Right renal pelvis (tissue), 4 donors: ENCODE measurements at places on chromosomes 11 and 22. TPM values are rescaled to one million over a fixed set of nuclear protein-coding genes. Genes with fewer than 3 reads are reported as not detected.

DNA sequence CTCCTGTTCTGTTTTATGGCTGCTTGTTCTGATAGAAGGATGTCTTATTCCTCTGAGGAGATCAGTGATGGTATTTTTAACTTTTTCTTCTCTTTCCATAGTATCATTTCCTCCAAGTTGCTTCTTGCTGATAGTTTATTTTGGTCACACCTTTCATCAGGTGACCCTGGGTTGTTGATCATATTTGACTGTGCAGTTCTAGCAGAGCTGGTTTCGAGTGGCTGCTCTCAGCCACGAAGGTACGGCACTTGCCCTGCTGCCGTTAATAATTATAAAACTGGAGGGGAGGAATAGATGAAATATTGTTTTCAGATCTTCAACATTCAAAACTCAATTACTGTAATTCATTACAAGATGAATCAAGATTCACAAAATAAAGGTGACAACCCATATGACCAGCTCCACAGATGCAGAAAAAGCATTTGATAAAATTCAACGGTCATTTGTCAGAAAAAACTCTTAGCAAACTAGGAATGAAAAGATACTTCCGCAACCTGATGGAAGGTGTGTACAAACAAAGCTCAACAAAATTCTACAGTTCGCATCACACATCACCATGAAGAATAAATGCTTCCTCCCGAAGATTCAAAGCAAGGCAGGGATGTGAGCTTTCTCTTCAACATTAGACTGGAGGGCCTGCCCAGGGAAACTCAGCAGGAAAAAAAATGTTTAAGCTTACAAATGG is 59.2 kb upstream of the RTL6 start:
- no peak for DNase-seq

Gene CFAP300
- 6.2 TPM for polyA plus RNA-seq

- no peak for DNase-seq
These were observed 9.4 kb downstream of the TRIM29 start for GRCh38 chr11:120128392-120129119.

DNA sequence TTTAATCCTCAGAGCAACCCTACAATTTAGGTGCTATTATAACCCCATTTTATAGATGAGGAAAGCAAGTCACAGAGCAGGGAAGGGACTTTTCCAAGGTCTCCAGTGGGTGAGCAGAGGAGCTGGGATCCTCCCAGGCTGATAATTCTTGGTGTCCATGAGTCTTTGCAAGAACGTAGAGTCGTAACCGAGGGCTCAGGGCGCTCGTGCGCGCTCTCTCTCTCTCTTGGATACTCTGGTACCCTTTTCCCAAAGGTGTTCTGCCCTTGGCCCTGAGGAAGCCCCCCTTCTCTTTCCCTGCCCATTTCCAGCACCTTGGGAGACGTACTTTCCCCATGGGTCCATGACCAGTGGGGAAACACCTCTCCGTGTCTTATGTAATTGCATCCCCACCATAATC is 5.2 kb upstream of the ZP1 start:
- no peak for DNase-seq

Gene MIOX
- 17.7 TPM for polyA plus RNA-seq

DNA sequence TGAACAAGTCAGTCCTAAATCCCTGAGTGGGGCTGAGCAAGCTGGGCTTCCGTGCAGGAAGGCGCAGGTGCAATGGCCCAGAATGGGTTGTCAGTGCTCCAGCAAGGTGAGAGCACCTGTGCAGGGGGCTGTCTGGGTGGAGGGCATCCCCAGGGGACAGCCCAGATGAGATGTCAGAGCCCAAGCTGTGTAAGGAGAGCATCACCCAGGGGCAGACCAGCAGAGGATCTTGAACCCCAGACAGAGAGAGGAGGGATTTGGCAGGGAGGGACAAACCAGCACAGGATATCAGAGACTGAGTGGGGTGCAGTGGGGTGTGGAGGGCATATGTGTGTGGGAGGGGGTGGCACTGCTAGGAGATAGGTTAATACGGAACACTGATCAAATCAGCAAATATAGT is 114.9 kb upstream of the TMEM45B start:
- DNase-seq = no peak

- no peak for DNase-seq
These were observed 9.6 kb upstream of the UCP3 start for GRCh38 chr11:74018331-74019005.

DNA sequence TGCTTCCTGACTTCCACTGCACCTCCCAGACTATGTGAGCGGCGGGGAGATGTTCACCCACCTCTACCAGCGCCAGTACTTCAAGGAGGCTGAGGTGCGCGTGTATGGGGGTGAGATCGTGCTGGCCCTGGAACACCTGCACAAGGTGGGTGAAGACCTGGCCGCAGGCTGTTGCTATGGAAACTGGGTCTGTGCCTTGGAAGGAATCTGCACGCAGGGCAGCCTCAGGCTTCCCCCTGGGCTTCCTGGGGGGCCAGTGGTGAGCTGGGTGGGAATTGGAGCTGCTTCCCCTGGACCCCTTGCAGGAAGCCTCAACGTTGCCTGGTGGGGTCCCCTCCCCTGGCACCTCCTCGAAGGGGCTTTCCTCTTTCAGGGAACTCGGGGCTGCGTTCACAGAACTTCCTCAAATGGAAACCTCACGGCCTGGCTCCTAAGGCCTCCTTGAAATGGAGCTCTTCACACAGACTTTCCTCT is 1.5 kb downstream of the RPS6KA4 start:
- no peak for DNase-seq

DNA sequence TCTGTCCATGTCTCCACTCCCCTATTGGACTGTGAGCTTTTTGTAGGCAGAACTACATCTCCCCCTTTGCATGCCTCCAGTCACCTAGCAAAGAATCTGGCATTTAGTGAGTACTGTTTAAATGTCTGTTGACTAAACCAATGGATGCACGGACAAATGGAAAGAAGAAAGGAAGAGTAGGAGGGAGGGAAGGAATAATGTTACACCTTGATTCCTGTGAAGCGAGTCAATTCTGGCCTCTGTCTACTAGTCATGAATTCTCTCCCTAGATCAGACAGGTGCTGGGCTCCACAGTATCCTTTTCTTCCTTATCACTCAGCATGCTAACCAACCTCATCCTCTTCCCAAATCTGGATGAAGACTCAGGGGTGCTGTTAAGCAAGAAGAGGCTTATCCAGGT is 33.6 kb downstream of the GALNT18 start:
- no peak for DNase-seq

GRCh38 chr11:86905252-86905651 is 49.9 kb downstream of the FZD4 start:
- DNase-seq = no peak

Gene OR4C16
- not detected for polyA plus RNA-seq

Gene APOL3
- polyA plus RNA-seq = 15.0 TPM

- DNase-seq = no peak
These were observed 16.8 kb downstream of the GNB1L start for GRCh38 chr22:19837915-19838314.

Gene LMO2
- 38.8 TPM for polyA plus RNA-seq

GRCh38 chr11:19864141-19865140 is 151.8 kb downstream of the NAV2 start:
- no peak for DNase-seq

- no peak for DNase-seq
These were observed 1.2 kb downstream of the ILK start for GRCh38 chr11:6604790-6605189.

Gene FAT3
- polyA plus RNA-seq = 8.6 TPM

DNA sequence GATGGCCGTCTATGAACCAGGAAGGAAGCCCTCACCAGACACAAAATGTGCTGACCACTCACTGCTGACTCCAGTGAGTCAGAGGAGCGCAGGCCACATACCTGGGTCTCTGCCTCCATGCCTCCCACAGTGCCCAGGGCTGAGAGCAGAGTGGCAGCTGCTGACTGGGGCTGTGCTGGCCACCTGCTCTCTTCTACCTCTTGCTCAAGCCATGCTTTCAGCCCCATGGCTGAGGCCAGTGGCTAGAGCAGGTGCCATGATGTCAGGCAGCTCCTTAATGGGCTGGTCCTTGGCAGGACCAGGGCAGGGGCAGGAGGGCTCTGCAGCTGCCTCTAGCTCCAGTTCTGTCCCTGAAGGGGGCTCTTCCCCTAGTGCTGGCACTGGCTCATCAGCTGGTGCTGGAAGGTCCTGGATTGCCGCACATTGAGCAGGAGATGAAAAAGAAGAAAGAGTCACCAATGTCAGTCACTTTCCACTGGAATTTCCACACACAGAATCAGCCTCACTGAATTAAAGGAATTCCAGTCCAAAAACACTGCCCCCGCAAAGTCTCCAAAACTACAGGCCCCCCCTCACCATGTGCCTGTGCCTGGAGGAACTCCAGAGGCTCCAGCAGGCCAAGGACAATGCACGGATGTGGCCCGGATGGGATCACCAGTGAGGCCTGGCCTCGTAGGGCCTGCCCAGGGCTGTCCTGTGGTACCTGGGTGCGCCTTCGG is 86.4 kb downstream of the GGTLC2 start:
- DNase-seq = no peak

DNA sequence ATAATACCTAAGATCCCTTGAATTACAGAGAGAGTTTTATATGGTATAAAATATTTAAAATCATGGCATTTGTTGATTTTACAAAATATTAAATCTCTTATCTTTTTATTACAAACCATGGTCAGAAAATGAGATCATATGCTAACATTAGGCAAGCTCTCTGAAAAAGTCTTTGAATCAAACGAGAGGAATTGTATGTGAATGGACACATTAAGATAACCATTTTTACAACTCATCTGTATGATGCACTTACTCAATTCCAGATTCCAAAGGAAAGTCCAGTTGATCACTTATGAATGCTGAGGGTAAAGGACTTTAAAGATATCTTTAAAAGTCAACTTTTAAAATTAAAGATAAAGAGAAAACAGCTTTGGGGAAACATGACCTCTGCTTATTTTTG is 83.5 kb upstream of the LUZP2 start:
- DNase-seq = no peak

DNA sequence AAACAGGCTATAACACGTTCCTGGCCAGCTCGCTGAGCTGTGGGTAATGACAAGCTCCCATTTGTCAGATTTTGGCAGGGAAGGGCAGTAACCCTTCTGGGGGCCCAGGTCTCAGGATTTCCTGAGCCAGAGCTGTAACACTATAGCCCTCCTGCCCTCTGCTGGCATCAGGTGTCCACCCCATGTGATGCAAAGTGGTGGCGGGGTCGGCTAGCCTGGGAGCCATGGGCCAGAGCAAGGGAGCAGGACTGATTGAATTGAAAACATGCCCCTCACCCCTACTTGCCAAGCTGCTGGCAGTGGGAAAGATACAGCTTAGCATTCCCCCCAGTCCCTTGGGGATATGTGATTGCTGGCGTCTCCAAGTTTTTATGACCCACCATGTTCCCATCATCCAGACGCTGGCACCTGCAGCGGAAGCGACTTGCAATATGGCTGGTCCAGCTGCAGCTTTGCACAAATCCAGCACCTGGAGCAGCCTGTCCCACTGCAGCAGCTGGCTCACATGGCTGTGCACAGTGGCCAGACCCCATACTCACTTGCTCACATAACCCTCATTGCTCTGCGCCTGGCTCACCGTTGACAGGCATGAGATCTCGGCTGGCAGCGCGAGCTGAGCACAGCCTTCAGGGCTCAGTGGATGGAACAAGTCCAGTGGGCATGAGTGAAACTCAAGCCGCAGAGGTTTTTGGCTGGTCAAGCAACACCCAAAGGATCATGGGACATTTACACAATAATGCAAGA is 1147.8 kb downstream of the JRKL start:
- DNase-seq = no peak

Gene LMO1
- 0.78 TPM for polyA plus RNA-seq

Gene ANGPTL5
- polyA plus RNA-seq = 0.05 TPM

Gene NRGN
- 15.7 TPM for polyA plus RNA-seq

Gene GLB1L3
- 1.3 TPM for polyA plus RNA-seq

DNA sequence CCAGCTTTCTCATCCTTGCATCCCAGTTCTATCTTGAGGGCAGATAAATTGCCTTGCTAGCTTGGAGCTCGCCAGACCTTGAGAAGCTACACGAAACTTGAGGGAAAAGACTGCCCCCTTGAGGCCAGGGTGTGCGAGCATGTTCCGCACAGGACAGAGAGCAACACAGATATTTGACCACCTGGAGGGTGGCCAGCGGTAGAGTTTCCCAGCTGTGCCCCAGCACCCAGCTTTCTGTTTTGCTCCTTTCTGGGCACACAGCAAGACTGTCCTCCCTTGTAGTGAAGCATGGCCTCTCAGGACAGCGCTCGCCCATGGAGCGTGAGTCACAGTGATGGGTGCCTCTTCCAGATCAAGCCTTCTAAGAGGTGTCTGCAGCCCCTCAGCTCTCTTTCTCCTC is 23.5 kb downstream of the SPATA19 start:
- DNase-seq = peak; percentile 75

GRCh38 chr11:58579192-58580129 is 598 bp downstream of the ZFP91 start:
- DNase-seq = peak; percentile 83

DNA sequence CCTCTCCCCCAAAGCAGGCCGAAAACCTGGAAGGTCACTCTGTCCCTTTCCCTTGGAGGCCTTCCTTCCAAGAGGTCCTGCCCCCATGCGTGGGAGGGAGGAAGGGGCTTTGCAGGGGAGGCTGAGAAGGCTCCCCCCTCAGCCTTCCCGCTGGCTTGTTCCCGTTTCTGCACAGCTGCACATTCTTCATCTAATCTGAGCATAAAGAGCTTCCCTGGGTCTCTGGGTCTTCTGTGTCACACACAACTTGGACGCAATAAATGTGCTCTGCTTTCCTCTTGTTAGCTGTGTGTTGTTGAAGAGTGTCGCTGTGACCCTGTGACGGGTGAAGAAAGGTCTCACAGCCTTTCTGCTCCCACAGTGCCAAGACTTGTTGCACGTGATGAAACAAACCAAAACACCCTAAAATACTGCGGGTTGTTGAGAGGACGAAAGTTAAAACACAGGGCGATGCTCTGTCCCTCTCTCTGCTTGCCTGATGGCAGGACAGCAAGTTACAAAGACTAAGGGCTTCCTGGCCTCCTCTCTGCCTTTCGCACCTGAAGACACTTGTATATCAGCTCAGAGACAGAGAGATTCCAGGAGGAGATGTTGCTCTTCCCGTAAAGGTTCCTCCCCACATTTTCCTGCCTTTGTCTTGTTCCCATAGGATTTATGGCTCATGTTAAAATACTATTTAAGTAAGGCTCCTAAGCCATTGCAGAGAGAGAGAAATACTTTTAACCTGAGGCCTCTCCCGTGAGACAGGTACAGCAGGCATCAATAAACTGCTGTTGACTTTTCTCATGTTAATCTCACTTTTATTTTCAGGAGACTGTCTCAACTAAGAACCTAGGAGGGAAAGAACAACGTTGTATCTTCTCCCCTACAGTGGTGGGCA is 15.4 kb upstream of the IFITM3 start:
- no peak for DNase-seq

DNA sequence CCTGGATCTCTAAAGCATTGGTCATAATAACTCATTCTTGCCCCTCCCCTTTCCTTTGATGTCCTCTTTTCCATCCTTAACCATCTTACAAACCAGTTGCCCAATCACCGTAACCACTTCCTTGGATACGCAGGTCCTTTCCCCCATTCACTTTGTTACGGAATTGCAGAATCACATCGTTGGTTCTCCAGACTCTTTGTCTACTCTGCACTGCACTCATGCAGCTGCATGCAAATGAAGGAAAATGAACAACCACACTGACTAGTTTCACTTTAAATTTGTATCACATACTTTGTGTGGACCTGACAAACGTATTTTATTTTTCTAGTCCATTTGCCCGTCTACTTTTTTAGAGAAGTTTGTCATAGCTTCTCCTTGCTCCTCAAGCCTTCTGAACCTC is 69.9 kb downstream of the SLC5A12 start:
- no peak for DNase-seq

GRCh38 chr22:42930810-42931420 is 73.8 kb upstream of the ARFGAP3 start:
- no peak for DNase-seq

- no peak for DNase-seq
These were observed 33.7 kb upstream of the SMPD1 start for GRCh38 chr11:6356503-6357055.

Gene CEND1
- 0.46 TPM for polyA plus RNA-seq
